ENCODE measurements at places on chromosomes 12 and 14. TPM values are rescaled to one million over a fixed set of nuclear protein-coding genes. Genes with fewer than 3 reads are reported as not detected.

DNA sequence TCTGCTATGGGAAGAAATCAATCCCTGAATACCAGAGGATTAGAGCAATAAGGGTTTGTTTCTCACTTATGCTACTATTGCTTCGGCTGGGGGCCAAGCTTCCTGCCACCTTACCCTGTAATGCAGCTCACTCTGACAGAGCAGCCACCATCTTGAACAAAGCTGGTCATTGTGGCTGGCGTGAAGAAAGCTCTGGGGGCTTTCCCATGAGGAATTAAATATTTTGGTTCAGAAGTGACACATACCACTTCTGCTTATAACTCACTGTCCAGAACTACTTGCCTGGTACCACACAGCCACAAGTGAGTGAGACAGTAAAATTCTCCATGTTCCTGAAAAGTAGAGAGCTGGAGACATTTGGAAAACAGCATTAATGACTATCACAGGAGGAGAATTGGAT is 82.6 kb downstream of the GALNT8 start:
- no peak for DNase-seq

- no peak for DNase-seq
Measured at GRCh38 chr14:75497191-75497590, 25.1 kb upstream of the BATF start.

GRCh38 chr12:108468196-108468968 is 46.7 kb upstream of the FICD start:
- no peak for DNase-seq

The PLXNC1 gene
- total RNA-seq = 14.9 TPM
